Activated T-helper 2 cell treated with anti-CD3 and anti-CD28 coated beads, Interferon-gamma antibody, Interleukin-2, Interleukin-4, amounts not matched to agents 10 μg/mL and 5 μg/mL and 100 μg/mL, durations not matched to agents 14 hours and 24 hours and 36 hours (primary cell): ENCODE measurements at places on chromosomes 1 and 21. TPM values are rescaled to one million over a fixed set of nuclear protein-coding genes. Genes with fewer than 3 reads are reported as not detected.

DNA sequence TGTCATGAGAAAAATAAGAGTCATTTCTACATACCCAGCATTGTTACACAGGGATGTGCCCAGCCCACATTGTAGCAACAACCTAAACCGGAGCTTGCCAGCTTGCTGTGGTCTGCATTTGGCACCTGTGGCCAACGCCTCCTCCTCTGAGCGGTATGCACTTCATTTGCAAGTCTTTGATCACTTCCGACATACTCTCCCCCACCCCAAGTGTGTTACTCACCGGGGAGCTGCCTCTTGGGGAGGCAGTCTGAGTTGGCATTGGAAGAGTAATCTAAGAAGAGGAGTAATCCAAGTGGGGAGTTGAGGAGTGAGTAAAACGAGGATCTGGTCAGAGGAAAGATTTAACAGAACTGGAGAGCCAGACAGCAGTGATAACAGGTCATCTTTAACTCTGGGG, 3.8 kb downstream of the BCL9 start:
- H3K4me3 ChIP-seq = peak overlapping the region; percentile 38
- H3K4me1 ChIP-seq = peaks cover 57% of the 10 kb centered on the region
- peaks cover 11% of the 10 kb centered on the region for H3K36me3 ChIP-seq
- peak; percentile 68 for DNase-seq
- H3K27me3 ChIP-seq = no peaks in the 10 kb centered on the region

Gene TNNT2
- not detected in 2 replicates for total RNA-seq

DNA sequence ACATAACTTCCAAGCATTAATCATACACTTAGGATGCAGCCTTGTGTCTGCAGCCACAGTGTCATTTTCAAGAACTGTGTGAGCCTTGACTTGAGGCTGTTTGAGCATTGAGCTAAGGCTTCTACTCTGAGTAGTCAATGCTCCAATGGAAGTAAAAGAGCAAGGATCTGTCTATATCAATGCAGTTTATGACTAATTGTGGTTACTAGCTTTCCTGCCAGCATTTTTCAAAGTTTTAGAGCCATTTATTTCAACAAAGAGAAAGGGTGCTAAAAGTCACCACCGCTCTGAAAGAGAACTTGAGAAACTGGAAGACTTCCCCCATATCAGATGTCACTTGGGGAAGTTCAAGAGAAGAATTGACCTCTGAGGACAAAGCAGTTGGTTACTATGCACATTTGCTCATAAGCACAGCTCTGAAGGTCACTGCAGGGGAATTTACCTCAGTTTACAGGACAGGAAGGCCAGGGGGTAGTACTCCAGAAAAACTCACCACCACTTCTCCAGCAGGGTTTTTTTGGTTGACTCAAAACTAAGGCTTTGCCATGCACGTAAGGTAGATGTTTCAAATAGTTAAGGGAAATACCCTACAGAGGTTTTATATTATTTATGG, 24.5 kb upstream of the RGS1 start:
- H3K4me3 ChIP-seq = no peak overlapping the region
- peak overlapping the region; percentile 64 for H3K27ac ChIP-seq
- no peaks in the 10 kb centered on the region for H3K27me3 ChIP-seq
- no peak for DNase-seq

DNA sequence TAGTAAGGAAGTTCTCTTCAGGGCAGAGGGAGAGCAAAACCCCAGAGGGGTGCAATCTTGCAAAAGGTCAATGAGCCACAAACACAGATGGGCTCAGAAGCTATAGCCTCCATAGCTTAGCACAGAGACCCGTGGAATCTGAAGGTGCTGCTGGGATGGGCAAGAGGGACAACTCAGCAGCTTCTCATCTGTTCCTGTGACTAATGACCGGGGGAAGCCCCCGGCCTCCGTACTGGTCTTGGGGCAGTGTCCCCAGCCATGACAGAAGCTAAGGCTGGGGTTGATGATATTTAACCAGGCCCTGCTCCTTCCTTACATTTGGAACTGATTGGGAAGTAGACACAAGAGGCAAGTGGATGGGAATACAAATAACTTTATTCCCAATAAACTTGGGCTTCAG, 19.1 kb downstream of the EXOC8 start:
- H3K27ac ChIP-seq = no peak overlapping the region
- no peak overlapping the region for H3K4me3 ChIP-seq
- no peaks in the 10 kb centered on the region for H3K36me3 ChIP-seq

DNA sequence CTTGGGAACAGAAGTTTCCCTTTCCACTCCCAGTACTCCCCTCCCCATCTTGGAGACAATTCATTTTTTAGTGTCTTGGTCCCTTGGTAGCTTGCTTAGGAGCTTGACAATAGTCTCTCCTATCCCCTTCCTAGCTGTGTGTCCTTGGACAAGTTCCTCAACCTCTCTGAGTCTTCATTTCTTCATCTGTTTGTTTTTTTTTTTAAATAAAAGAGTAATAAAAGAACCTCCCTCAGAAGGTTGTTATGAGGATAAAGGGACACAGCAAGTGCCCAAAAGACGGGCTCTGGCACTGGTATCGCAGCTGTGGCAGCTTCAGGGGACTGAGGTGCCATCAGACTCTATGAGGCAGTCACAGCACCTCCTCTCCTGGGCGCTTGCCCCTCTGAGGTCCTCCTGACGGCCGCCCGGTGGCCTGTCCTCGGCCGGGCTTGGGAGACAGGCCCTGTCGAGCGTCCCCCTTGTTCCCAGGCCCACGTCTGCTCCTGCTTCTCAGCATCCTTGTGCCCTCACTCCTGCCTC, 689.2 kb downstream of the MATN1 start:
- H3K27me3 ChIP-seq = peaks cover 2% of the 10 kb centered on the region
- no peaks in the 10 kb centered on the region for H3K4me1 ChIP-seq
- no peaks in the 10 kb centered on the region for H3K36me3 ChIP-seq
- DNase-seq = no peak
- no peak overlapping the region for H3K4me3 ChIP-seq

GRCh38 chr1:157403608-157404007, 148.7 kb downstream of the FCRL5 start:
- no peaks in the 10 kb centered on the region for H3K36me3 ChIP-seq
- H3K27ac ChIP-seq = no peak overlapping the region
- DNase-seq = no peak
- H3K27me3 ChIP-seq = peaks cover 33% of the 10 kb centered on the region

Gene JUN
- total RNA-seq = 29.5 and 30.2 TPM in 2 replicates

Gene CREB3L4
- total RNA-seq = 12.5 TPM in 2 replicates

- no peaks in the 10 kb centered on the region for H3K27me3 ChIP-seq
- H3K36me3 ChIP-seq = no peaks in the 10 kb centered on the region
- H3K4me3 ChIP-seq = no peak overlapping the region
Measured at GRCh38 chr1:64920941-64921589, 45.3 kb downstream of the JAK1 start.

GRCh38 chr1:31665234-31665878, 20.7 kb upstream of the PEF1 start:
- DNase-seq = no peak
- H3K4me1 ChIP-seq = peaks cover 3% of the 10 kb centered on the region
- H3K27me3 ChIP-seq = peaks cover 14% of the 10 kb centered on the region
- H3K4me3 ChIP-seq = no peak overlapping the region
- H3K36me3 ChIP-seq = no peaks in the 10 kb centered on the region

- H3K4me3 ChIP-seq = no peak overlapping the region
- no peaks in the 10 kb centered on the region for H3K27me3 ChIP-seq
Measured at GRCh38 chr1:159532922-159533321, 2.9 kb downstream of the OR10J5 start.

Gene PRKAA2
- not detected in 2 replicates for total RNA-seq

DNA sequence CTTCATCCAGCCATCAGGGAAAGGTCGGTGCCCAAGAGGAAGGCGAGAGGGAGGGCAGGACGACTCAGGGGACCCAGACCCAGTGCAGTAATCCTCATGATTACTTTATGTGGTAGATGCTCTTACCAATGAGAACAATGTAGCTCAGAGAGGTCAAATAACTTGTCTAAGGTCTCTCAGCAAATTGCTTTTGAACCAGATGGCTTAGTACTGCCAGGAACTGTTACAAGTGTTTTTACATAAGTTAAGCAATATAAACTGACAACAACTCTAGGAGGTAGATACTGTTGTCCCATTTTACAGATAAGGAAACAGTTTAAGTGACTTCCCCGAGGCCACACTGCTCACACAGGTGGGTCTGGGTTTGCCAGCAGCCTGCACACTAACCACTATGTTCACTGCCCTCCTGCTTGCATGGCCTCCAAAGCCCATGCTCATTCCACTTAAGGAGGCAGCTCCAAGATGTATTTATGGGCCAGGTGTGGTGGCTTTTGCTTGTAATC, 111.7 kb downstream of the LACTBL1 start:
- no peaks in the 10 kb centered on the region for H3K4me1 ChIP-seq
- no peak overlapping the region for H3K27ac ChIP-seq
- H3K27me3 ChIP-seq = no peaks in the 10 kb centered on the region
- H3K36me3 ChIP-seq = no peaks in the 10 kb centered on the region
- H3K4me3 ChIP-seq = no peak overlapping the region

Gene ARMH1
- 139 and 157 TPM in 2 replicates for total RNA-seq

DNA sequence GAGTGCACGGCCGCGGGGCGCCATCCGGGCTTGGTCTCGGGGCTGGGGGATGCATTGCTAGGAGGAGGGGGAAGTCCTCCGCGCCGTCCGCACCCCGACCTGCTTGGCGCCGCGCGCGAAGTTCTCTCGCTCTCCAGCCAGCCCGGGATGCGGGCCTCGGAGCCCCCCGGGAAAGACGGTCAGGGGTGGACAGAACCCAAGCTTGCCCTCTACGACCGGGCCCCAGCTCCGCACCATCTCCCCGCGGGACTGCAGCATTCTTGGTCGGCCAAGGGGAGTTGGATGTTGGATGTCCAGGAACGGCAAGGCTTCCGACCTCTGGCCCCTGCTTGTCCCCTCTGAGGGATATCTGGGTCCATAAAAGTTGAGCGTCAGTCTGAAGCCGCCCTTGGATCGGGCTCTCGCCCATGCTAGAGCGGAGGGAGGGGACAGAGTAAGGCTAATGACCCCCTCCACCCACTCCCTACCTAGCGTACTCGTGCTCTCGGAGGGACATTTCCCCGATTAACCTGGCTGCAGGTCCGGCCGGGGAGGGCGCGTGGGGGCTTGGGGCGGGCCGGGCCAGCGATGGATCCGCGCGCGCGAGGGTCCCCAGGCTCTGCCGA, 522 bp downstream of the DISP3 start:
- H3K36me3 ChIP-seq = no peaks in the 10 kb centered on the region
- H3K4me3 ChIP-seq = no peak overlapping the region
- H3K27ac ChIP-seq = no peak overlapping the region
- no peak for DNase-seq
- H3K27me3 ChIP-seq = peaks cover 25% of the 10 kb centered on the region
- H3K4me1 ChIP-seq = peaks cover 3% of the 10 kb centered on the region

- H3K27ac ChIP-seq = no peak overlapping the region
- no peaks in the 10 kb centered on the region for H3K27me3 ChIP-seq
Measured at GRCh38 chr21:15826147-15826780, 96.5 kb downstream of the USP25 start.

DNA sequence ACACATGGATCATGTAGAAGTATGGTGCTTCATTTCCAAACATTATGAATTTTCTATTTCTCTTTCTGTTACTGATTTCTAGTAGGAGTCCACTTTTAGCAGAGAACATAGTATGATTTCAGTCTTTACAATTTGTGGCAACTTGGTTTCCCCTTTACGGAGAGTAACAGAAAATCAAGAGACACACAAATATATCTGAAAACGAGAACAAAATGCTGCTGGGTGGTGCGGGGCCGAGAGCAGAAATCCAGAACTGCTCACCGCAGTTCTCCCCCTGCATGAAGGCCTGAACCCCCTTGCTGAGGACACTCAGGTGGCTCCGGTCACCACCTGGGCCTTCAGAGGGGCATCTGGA, 94.5 kb upstream of the FMN2 start:
- peaks cover 2% of the 10 kb centered on the region for H3K4me1 ChIP-seq
- H3K27ac ChIP-seq = no peak overlapping the region
- H3K36me3 ChIP-seq = no peaks in the 10 kb centered on the region
- no peak for DNase-seq
- peaks cover 40% of the 10 kb centered on the region for H3K27me3 ChIP-seq

GRCh38 chr1:189151361-189151760, 1326.3 kb downstream of the BRINP3 start:
- H3K36me3 ChIP-seq = no peaks in the 10 kb centered on the region
- no peak overlapping the region for H3K27ac ChIP-seq
- H3K27me3 ChIP-seq = no peaks in the 10 kb centered on the region
- no peak for DNase-seq
- H3K4me3 ChIP-seq = no peak overlapping the region

- H3K4me1 ChIP-seq = no peaks in the 10 kb centered on the region
- H3K27ac ChIP-seq = no peak overlapping the region
- no peaks in the 10 kb centered on the region for H3K27me3 ChIP-seq
- H3K4me3 ChIP-seq = no peak overlapping the region
Measured at GRCh38 chr1:105838071-105838470, 1218.4 kb upstream of the PRMT6 start.

DNA sequence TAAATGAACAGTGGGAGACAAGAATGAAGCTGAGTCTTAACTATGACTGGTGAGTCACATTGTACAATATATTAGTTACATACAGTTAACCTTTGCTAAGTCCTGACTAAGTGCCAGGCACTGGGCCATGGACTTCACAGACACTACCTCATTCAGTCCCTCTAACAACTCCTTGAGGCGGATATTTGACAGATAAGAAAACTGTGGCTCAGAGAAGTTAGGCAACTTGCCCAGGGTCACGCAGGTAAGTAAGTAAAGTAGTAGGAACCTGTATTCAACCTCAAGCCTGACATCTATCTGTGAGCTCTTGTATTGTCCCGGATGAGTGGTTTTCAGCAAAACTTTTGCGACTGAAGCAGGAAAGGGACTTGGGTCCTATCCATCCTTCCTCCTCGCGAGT, 62.1 kb downstream of the GNG12 start:
- DNase-seq = no peak
- H3K36me3 ChIP-seq = no peaks in the 10 kb centered on the region
- peaks cover 27% of the 10 kb centered on the region for H3K27me3 ChIP-seq
- H3K27ac ChIP-seq = no peak overlapping the region
- H3K4me1 ChIP-seq = peaks cover 25% of the 10 kb centered on the region
- H3K4me3 ChIP-seq = no peak overlapping the region

Gene FCGR1A
- total RNA-seq = not detected in 2 replicates

Gene ERICH3
- total RNA-seq = not detected in 2 replicates

Gene KCNC4
- total RNA-seq = 30.6 and 31.1 TPM in 2 replicates

DNA sequence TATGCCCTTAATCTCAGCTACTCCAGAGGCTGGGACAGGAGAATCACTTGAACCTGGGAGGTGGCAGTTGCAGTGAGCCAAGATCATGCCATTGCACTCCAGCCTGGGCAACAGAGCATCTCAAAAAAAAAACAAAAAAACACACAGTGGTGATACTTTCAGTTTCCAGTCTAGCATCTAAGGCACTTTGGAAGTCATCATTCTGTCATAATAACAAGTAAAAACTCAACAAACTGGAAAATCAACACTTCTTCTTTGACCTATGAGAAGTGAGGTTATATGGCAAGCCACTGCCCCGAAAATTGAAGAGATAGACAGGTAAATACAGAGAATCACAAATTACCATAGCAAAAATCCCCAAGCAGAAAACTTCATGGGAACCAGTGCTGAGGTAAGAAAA, 51.9 kb downstream of the IL12RB2 start:
- H3K36me3 ChIP-seq = peaks cover 69% of the 10 kb centered on the region
- no peak for DNase-seq
- H3K27ac ChIP-seq = peak overlapping the region; percentile 33
- H3K4me1 ChIP-seq = peaks cover 31% of the 10 kb centered on the region
- no peaks in the 10 kb centered on the region for H3K27me3 ChIP-seq
- H3K4me3 ChIP-seq = no peak overlapping the region
